ENCODE measurements at places on chromosomes 13 and 19.

GRCh38 chr13:53447863-53448262 is 419.2 kb downstream of the OLFM4 start:
- DNase-seq: no peak

- DNase-seq: no peak
Measured at GRCh38 chr19:52520013-52520412, 7.5 kb upstream of the ZNF808 start.

GRCh38 chr13:92530364-92530763 is 696.2 kb upstream of the GPC6 start:
- DNase-seq: no peak

- no peak for DNase-seq
Measured at GRCh38 chr13:77820431-77821149, 98.0 kb downstream of the EDNRB start.

DNA sequence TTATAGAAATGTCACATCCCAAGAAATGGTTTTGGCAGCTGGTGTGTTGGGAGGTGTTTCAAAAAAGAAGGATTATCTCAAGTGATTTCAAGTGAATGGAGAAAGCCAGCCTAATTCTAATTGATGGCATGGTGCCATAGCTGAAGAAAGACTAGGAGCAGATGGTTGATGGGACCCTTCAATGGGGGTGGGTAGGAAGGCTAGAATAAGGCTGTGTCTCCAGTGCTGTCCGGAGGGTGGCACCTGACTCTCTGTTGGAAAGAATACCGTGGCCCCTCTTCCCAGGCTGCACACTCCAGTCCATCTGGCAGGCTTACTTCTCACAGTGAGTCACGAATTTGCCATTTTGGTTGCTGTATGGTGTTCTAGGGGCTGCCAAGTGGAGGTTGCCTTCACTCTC is 51.0 kb upstream of the GPR12 start:
- DNase-seq: no peak

DNA sequence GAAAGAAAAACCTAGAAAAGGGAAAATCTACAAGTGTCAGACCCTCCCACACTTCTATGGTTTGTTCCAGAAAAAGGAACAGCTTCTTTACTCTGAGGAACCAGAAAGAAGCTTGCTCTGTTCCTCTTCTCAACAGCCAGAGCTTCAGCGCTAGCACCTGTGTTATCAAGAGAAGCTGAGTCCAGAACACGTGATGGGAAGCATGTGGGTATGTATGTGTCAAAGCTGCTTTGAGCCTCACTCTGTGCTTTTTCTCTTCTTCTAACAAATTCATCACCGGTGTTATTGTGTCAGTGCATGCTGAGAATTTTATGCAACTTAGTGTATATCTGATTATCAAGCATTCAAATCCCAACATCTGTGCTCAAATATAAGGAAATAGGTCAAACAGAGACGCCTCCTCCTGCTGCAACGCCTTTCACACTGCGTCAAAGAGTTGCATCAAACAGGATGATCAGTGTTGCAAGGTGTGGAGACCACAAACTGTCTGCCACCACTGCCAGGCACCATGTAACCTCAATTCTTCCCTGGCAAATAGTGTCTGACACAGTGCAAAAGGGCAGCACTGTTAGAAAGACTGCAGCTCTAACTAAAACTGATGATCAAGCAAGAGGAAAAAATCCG is 83.9 kb downstream of the LRRC63 start:
- no peak for DNase-seq

DNA sequence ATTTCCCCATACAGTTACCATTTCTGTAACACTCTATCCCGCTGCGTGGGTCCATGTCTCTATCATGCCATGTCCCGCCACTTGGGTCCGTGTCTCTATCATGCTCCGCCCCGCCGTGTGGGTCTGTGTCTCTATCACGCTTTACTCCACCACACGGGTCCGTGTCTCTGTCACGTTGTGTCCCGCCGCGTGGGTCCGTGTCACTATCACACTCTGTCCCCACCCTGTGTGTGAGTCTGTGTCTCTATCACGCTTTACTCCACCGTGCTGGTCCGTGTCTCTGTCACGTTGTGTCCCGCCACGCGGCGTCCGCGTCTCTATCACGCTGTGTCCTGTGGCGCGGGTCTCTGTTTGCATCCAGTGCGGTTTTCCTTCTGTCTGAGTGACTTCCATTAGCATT is 11.6 kb downstream of the ADPRHL1 start:
- DNase-seq: no peak

GRCh38 chr13:39951301-39951700 is 295.8 kb downstream of the COG6 start:
- no peak for DNase-seq

GRCh38 chr13:76597868-76598267 is 288.3 kb downstream of the KCTD12 start:
- no peak for DNase-seq

DNA sequence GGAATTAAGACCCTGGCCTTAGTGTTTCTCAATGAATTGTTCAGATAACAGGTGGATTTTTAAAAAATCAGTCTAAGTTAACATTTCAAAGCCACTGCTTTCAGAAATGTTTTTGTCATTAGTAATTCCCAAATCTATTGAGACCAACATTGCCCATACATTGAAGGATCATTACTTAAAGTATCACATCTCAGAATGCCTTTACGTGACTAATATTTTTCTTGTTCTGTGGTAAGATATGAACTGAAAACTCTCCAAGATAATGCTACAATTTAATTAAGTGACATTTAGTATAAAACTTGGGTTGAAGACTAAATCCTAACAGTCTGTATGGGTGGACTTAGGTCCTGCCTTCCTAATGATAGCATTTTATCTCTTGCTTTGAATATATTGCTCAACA is 59.4 kb upstream of the POSTN start:
- DNase-seq: no peak

DNA sequence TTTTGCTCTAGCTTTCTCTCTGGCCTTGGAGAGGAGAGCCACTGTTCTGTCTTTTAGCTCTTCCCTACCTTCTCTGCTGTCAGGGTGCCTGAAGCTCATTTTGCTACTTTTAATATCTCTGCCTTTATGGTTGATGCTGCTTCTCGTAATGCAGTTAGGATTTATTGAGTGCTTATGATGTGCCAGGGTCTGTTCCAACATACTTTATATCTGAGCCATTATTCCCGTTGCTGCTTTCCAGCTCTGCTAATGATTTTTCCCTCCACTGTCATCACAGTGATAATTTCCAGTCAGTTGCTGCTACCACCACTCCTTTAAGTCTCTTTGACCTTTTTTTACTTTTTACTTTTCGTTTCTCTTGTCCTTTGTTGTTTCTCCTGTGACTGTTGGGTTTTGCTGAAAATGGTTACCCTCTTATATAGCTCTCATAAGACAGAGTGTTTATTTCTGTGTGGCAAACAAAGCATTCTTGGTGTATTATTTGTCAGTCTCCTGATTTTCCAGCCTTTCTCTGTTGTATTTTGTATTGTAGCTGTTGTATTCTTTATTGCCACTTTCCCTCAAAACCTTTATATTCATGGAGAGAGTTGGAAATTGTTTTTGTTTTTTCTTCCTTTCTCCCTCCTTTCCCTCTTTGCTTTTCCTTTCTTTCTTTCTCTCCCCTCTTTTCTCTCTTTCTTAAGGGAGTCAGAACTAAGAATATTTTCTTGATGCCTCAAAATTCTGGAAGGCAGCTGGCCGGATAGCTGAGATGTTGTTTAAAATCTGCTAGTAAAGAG is 37.4 kb downstream of the COG6 start:
- DNase-seq: no peak

- DNase-seq: no peak
Measured at GRCh38 chr13:98112456-98112855, 30.4 kb upstream of the FARP1 start.

- no peak for DNase-seq
Measured at GRCh38 chr13:31214435-31214834, 14.7 kb downstream of the B3GLCT start.

DNA sequence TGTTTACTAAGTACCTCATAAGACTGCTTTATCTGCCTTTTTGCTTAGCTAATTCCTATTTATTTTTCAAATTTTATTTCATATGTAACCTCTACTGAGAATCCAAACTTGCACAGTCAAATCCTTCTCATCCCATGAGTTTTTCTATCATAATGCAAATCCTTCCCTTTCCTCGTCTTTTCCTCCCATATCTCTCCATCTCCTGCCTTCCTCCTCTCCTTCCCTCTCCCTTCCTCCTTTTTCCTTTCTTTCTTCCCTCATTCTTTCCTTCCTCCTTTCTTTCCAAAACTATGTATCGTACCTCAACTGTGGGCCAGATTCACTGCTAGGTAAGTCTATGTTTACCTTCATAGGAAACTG is 201.4 kb upstream of the TMTC4 start:
- no peak for DNase-seq

- no peak for DNase-seq
Measured at GRCh38 chr19:34179066-34179465, 6.8 kb downstream of the LSM14A start.
